Smooth muscle cell of the coronary artery (primary cell): ENCODE measurements at places on chromosomes 1 and 21. TPM values are rescaled to one million over a fixed set of nuclear protein-coding genes. Genes with fewer than 3 reads are reported as not detected.

Gene TDRD10
- not detected in 2 replicates for total RNA-seq

Gene SEC22B
- total RNA-seq = 46.3 and 54.3 TPM in 2 replicates

Gene LCE1E
- total RNA-seq = not detected in 2 replicates

Gene NUP210L
- under 0.01 and 0.12 TPM in 2 replicates for total RNA-seq

Gene PAQR6
- total RNA-seq = 0.12 and 0.23 TPM in 2 replicates

Gene LRRC39
- total RNA-seq = 0.12 and 0.23 TPM in 2 replicates

Gene GBP5
- 0.08 and 0.82 TPM in 2 replicates for total RNA-seq

Gene CD84
- not detected in 2 replicates for total RNA-seq

Gene FAM43B
- total RNA-seq = 0.08 TPM in 1 of 2 replicates, not detected in the other

Gene UBE2J2
- 9.9 and 30.1 TPM in 2 replicates for total RNA-seq

Gene LRRC53
- not detected in 2 replicates for total RNA-seq

Gene ITLN1
- total RNA-seq = 0.30 and 0.35 TPM in 2 replicates

Gene PLEKHA6
- 0.08 and 0.59 TPM in 2 replicates for total RNA-seq

Gene CNN3
- 202 and 322 TPM in 2 replicates for total RNA-seq

Gene HSD3B2
- total RNA-seq = not detected in 2 replicates

Gene LIN28A
- 0.08 TPM in 1 of 2 replicates, not detected in the other for total RNA-seq

Gene MCOLN3
- total RNA-seq = under 0.01 and 0.59 TPM in 2 replicates

Gene FOXD3
- total RNA-seq = not detected in 2 replicates

Gene KLF17
- 0.08 and 0.23 TPM in 2 replicates for total RNA-seq

Gene CD247
- total RNA-seq = 0.12 TPM in 1 of 2 replicates, not detected in the other

Gene CSF3R
- total RNA-seq = not detected in 2 replicates

Gene CALML6
- 0.12 and 0.30 TPM in 2 replicates for total RNA-seq

Gene LYPD8
- 0.30 and 0.35 TPM in 2 replicates for total RNA-seq

Gene CASP9
- 3.8 and 3.9 TPM in 2 replicates for total RNA-seq

Gene ZRANB2
- total RNA-seq = 15.3 and 27.4 TPM in 2 replicates

Gene LAMB3
- total RNA-seq = 5.6 and 20.8 TPM in 2 replicates

Gene PADI2
- 0.12 and 0.60 TPM in 2 replicates for total RNA-seq

Gene KPRP
- total RNA-seq = not detected in 2 replicates

Gene MTF2
- total RNA-seq = 14.3 and 24.3 TPM in 2 replicates

Gene HTR1D
- 0.08 TPM in 1 of 2 replicates, not detected in the other for total RNA-seq

Gene TACSTD2
- total RNA-seq = under 0.01 TPM in 1 of 2 replicates, not detected in the other

Gene OR6K3
- total RNA-seq = not detected in 2 replicates

Gene TINAGL1
- total RNA-seq = 17.3 and 278 TPM in 2 replicates

Gene CELA2B
- not detected in 2 replicates for total RNA-seq

Gene NEXN
- total RNA-seq = 2.0 and 9.2 TPM in 2 replicates

Gene C8B
- not detected in 2 replicates for total RNA-seq

Gene GLIS1
- 0.23 and 0.30 TPM in 2 replicates for total RNA-seq

Gene NCAM2
- total RNA-seq = 0.45 and 11.3 TPM in 2 replicates

Gene PGLYRP4
- total RNA-seq = not detected in 2 replicates

Gene GJA9
- 0.12 TPM in 1 of 2 replicates, not detected in the other for total RNA-seq

Gene KCNC4
- total RNA-seq = 1.2 and 5.3 TPM in 2 replicates

Gene ANGPTL3
- total RNA-seq = not detected in 2 replicates

Gene TRABD2B
- total RNA-seq = under 0.01 TPM in 1 of 2 replicates, not detected in the other

Gene ASPM
- 0.47 and 6.1 TPM in 2 replicates for total RNA-seq

Gene FCER1G
- 0.23 TPM in 1 of 2 replicates, not detected in the other for total RNA-seq

Gene TNNT2
- 0.35 TPM in 1 of 2 replicates, not detected in the other for total RNA-seq

Gene GPR52
- total RNA-seq = 0.23 and 0.90 TPM in 2 replicates

Gene LAPTM5
- total RNA-seq = 0.23 TPM in 1 of 2 replicates, not detected in the other

Gene KPNA6
- total RNA-seq = 16.3 and 25.6 TPM in 2 replicates

Gene RIMS3
- total RNA-seq = 0.23 and 1.1 TPM in 2 replicates

Gene RNASEL
- 5.4 and 16.7 TPM in 2 replicates for total RNA-seq

Gene AMY1B
- total RNA-seq = not detected in 2 replicates

Gene KRTAP19-3
- not detected in 2 replicates for total RNA-seq

Gene VAV3
- 0.08 and 1.5 TPM in 2 replicates for total RNA-seq

Gene PIK3R3
- 0.59 and 3.1 TPM in 2 replicates for total RNA-seq
